ENCODE measurements at places on chromosomes 5 and 9. TPM values are rescaled to one million over a fixed set of nuclear protein-coding genes. Genes with fewer than 3 reads are reported as not detected.

DNA sequence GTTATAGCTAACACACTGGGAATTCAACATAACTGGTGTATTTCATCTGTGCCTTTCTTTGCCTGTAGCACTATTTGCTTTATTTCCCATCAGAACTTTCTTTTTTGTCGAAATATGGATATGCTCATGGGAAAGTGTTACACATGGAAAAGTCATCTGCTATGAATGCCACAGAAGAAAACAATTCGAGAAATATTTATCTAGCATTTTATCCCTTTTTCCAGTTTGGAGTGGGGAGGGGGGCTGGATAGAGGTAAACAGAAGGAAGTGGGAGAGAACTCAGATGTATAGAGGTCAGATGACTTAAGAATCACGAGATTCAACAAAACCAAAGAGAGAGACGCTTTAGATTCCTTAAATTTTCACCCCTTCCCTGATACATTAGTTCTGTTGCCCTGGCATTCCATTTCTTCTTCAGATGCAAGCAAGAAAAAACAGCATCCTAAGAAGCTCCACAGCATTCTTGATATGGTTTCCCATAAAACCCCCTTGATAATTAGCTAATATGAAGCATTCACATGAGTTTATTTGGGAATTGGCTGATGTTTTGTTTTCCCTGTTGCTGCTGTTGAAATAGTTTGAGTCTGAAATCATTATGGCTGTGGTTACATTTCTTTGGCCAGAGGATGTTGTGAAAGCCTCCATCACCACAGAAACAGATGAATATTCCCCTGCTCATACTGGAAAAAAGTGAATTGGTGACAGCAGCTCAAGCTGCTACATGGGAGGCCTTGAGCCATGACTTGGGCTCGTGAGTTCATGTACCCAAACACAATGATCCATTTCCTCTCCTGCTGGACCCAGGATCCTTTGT, 335.8 kb upstream of the DAB2 start:
- DNase-seq, result no peak

GRCh38 chr5:90055831-90056328, 353.7 kb downstream of the CETN3 start:
- no peak for DNase-seq

GRCh38 chr5:1792842-1793266, 6.8 kb downstream of the MRPL36 start:
- no peak for DNase-seq

Gene ST8SIA4
- 0.02 TPM for polyA plus RNA-seq

Gene DNAI1
- polyA plus RNA-seq, result 0.54 TPM

Gene GMCL2
- not detected for polyA plus RNA-seq

GRCh38 chr9:34552986-34553385, 30.2 kb upstream of the ENHO start:
- DNase-seq, result no peak

Gene ARL10
- polyA plus RNA-seq, result 3.6 TPM

GRCh38 chr9:20395651-20396050, 226.6 kb downstream of the MLLT3 start:
- DNase-seq, result no peak

Gene RASGEF1C
- 0.26 TPM for polyA plus RNA-seq

Gene DTWD2
- 5.4 TPM for polyA plus RNA-seq

- no peak for DNase-seq
Measured at GRCh38 chr5:6404129-6404528, 25.8 kb upstream of the MED10 start.

GRCh38 chr5:155017610-155018009, 4.1 kb downstream of the KIF4B start:
- DNase-seq, result no peak

Gene TMEM174
- not detected for polyA plus RNA-seq

GRCh38 chr5:157747173-157747740, 3.7 kb downstream of the LSM11 start:
- no peak for DNase-seq

DNA sequence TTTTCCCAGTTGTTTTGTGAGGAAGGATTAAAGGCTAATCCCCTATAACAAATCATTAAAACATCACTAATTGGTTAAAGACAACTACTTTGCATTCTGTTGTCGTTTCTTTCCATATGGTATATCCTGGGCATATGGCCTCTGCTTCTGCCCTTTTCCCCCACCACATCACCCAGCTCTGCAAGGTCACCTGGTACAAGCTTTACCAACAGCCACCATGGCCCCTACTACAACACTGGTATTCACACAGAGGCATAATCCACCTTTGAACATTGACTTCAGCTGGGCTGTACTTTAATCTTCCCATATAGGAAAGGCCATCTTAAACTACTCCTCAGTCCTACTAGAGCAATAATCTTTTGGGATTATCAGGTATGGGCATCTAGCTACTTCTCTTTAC, 866.1 kb downstream of the TLE4 start:
- no peak for DNase-seq

DNA sequence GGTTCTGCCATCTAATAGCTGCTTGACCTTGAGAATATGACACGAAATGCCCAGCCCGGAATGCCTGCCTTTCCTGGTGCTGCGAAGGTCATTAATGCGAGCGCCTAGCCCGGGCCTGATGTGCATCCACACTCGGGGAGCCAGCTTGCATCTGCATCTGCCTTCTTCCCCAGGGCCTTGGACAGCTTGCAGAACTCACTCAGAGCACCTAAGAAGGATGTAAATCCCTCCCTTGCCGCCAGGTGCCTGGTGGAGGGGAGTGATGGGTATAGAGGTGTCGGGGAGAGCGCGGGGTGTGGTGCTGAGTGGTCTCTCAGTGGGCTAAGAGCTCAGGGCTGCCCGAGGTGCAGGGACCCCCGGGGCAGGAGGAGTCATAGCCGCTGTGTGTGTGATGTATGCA, 127.2 kb downstream of the MRPL36 start:
- peak; percentile 58 for DNase-seq

DNA sequence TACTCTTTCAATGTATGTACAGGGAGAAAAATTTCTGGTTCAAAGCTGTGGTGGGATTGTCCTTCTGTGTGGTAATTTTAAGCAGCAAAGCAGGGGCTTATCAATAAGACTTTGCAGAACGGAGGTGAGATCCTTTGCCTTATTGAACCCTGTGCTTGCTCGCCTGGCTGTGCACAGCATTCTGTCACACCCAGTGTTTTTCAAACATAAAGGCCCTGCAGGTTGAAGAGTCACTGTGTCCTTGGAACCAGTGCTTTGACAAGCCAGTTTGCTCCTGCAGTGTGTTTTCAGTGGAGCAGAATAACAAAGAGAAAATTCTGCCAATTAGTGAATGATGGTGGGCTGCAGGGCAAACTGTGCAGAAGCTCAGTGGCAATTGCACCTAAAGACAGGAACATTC, 236.7 kb upstream of the PCSK5 start:
- no peak for DNase-seq

Gene CAMLG
- polyA plus RNA-seq, result 10.8 TPM

Gene NTNG2
- 1.2 TPM for polyA plus RNA-seq

GRCh38 chr9:72592502-72593403, 71.3 kb downstream of the TMC1 start:
- no peak for DNase-seq

- DNase-seq, result no peak
Measured at GRCh38 chr5:155768332-155768731, 558.6 kb upstream of the SGCD start.

Gene PCDHGA5
- 1.1 TPM for polyA plus RNA-seq

- DNase-seq, result no peak
Measured at GRCh38 chr5:52947208-52947607, 41.9 kb upstream of the ITGA2 start.

- DNase-seq, result no peak
Measured at GRCh38 chr9:99825172-99826046, 3.7 kb downstream of the NR4A3 start.

DNA sequence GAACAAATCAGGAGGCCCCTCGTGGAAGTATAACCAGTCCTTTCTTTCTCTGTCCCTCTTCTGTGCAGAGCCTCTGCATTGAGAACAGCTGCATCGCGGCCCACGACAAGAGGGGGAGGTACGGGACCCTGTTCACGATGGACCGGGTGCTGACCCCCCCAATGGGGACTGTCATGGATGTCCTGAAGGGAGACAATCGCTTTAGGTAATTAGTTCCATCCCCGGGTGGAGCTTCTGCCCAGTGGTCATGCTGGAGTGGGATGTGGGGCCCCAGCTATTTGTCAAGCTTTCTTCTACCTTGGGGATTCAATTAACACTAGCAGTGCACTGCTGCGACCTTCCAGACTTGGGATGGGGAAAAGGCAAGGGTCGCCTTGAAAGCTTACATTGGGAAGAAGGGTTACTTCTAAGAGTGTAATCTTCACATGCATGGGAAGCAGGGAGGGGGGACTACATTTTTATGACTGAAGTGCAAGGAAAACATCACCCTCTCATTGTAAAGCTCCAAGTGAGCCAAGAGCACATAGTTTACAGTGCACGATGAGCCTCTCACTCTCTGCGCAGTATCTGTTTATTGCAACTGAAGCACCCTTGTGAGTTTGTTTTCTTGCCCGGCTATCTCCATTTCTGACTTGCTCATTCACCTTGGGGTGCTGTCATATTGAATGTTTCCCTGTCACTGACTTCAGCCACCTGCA, 27.0 kb downstream of the TGFBI start:
- DNase-seq, result no peak

Gene SLC6A7
- 0.02 TPM for polyA plus RNA-seq

DNA sequence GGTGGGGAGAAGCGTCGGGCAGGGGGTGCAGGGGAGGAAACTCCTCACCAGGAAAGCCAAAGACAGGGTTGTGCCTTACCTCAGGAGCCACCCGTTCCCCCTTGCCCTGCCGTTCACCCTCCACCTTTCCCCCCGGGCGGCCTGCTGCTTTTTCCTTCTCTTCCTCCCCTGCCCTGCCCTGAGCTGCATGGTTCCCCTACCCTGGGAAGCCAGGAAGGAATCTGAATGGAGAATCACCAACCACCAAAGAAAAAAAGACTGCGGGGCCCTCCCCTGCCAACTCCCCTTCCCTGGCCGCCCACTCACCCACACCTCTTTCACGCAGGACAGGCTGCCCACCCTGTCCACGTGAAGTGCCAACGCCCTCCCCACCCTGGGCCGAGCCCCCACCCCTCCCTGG, 820 bp upstream of the NFX1 start:
- no peak for DNase-seq

All from H1 (cell line).